ENCODE measurements at places on chromosomes 1 and 21.

GRCh38 chr1:239587066-239587465 lies 200.7 kb downstream of the CHRM3 start:
- DNase-seq = peak; percentile 7

DNA sequence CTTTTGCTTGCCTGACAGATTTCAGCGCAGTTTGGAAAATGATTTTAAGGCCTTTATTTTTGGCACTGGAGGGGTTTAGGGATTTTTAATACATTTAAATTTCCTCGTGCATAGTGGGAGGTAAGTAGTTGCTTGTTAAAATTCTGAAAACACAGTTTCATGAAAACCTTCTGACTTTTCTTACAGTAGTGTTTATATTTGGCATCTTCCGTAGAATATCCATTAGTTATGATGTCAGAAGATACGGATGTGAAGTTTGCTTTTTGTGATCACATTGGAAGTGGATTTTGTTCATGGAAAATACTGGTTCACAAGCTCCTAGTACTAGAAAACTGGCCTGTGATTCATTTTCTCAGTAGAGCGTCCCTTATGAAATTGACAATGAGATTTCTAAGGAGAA lies 1.3 kb downstream of the RABGAP1L start:
- no peak for DNase-seq

DNA sequence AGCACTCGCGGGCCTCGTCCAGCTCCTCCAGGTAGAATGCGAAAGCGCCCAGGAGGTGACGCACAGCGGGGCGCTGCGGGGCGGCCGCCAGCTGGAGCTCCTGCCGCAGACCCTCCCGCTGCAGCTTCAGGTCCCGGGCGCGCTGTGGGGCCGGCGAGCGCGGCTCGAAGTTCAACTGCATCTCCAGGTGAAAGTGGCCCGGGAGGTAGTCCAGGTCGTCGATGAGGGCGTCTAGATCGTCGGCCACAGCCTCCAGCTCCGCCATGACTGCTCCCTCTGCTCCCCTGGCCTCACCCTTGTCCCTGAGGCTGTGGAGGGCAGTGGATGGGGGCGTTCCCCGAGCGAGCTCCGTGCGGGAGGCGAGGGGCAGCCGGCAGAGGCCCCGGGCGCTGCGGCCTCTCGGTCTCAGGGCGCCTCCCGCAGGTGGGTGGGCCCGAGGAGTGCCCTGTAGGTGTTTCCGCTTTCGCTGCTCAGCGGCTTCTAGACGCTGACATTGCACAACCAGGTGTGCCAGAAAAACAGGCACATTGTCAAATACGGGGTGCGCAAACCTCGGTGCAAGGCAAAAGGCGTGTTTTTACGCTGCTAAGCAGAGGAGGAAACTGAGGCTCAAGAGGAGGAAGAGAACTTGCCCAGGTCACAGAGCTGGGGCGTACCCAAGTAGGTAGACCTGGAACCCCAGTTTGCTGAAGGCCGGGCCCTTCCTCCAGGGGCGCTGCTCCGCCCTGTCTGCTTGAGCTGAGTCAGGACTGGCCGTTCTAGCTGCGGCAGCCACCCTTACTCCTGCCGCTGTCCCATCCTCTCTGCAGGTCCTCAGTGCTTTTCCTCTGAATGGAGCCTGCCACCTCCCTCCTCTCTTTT lies at the start of gene TTC22:
TSS of gene TTC22 (minus strand) at position 425 of the 861 bp plus-strand sequence. CDS start at position 265, 160 bp downstream.
- DNase-seq = no peak

GRCh38 chr1:234114648-234115307 lies 210.3 kb downstream of the SLC35F3 start:
- DNase-seq = peak; percentile 54

DNA sequence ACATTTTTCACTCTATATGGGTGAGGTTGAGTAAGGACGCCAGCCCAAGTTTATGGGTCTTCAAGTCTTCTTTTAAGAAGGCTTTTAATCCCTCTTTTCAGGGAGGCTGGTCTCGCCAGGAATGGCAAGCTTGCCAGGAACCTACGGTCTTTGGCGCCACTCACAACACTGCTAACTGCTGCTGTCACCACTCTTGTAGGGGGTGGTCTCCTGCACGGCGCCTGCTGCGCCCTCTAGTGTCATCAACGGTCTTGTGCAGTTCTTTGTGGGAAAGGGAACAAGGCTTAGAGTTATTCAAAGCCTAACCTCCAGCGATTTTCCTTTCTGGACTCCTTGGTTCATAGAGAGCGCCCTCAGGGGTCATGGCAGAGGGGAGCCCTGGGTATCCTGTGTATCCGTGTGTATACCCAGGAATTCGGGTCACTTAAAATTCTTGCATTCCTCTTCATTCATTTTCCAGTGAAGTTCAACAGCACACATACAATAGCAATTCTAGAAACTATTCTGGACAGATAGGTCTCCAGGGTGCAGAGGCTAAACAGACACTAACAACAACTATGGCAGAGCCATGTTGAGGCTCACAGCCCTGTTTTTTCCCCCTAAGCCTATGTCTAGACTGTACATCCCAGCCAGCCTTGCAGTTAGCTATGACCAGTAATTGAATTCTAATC lies 392.8 kb upstream of the CAMK1G start:
- DNase-seq = peak; percentile 51

DNA sequence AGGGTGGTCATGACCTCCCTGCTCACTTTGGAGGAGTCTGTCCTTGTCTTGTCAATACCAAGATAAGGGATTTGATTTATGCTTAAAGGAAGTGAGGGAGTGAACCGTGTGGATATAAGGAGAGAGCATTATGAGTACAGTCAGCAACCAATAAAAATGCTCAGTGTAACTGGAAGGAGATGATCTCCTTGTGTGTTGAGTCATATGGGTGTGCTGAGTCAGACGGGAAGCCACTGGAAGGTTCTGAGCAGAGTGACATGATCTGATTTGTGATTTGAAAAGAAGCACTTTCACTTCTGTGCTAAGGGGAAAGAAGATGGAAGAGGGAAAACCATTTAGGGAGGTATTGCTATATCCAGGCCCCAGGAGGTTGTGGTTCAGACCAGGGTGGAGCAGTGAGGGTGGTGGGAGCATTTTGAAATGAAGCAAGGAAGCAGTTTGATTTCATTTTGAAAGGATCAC lies 2.5 kb upstream of the BCL10 start:
- no peak for DNase-seq

DNA sequence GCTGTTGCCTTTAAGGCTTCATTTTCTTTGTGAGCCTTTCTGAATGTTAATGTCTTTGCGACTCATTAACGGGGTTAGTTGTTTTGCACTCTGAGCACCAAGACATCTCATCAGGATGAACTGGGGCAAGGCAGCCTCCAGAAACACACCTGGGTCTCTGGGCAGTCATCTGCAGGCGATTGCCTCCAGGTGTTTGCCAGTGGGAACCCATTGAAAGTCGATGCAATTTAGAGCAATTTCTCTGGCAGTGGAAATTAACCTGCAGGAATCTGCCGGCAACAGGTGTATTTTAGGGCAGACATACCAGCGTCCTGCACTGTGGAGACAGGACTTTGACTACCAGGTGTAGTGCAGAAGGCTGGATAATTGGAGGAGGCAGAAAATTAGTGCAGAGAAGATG lies 661.0 kb upstream of the PTBP2 start:
- DNase-seq = no peak

DNA sequence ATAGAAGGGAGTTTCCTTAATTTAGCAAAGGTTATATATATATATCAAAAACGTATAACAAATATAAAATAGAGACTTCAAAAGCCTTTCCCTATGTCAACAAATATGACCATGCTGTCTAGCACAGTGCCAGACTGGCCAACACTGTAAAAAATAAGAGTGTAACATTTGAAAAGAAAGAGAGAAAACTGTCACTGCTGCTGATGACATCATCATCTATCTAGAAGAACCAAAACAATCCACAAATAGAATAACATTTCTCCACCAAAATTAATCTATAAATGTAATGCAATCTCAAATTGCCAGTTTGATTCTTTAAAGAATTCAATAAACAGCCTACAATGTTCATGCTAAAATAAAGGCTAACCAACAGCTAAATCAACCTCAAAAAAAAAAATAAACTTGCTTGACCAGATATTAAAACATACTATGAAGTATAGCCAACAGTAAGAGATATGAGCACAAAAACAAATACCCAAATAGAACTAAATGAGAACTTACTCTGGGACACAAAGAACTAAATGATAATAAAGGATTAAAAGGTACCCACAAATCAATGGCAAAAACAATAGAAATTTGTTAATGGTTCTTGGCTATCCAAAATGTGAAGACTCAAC lies 50.2 kb downstream of the ENAH start:
- DNase-seq = no peak

DNA sequence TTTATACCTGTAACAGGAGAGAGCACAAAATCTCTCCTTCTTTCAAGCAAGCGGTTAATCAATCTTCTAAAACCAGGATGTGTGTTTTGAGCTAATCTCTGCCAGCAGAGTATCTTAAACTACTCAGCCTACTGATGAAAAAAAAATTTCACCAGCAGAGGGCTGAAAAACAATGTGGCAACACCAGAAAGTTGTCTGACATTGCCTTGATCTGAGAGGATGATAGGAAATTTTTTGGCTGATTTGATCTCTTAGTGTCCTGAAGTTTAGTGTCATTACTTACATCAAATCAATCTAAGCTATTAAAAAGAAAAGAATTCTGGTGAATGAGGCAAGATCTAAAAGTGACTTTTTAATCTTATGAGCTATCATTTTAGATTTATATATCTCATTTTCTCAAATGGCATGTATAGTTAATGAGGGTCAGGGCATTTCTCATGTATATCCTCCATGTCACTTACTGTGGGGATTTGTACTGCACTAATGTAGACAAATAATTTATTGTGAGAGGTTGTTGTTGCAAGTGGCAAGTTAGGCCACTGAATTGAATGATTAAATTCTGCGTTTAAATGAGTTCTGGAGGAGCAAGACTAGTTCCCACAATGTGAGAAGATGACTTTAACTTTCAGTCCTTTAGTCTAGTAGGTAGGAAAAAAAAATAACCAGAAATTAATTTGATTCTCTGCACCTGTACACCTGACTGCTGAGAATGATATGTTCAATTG lies 10.9 kb downstream of the ADAMTS1 start:
- DNase-seq = no peak

- no peak for DNase-seq
These were observed 181.6 kb downstream of the FCRL5 start for GRCh38 chr1:157370698-157371097.

GRCh38 chr1:58094221-58094620 lies 452.3 kb downstream of the OMA1 start:
- no peak for DNase-seq

- no peak for DNase-seq
These were observed 5.6 kb downstream of the FCMR start for GRCh38 chr1:206916000-206916709.

DNA sequence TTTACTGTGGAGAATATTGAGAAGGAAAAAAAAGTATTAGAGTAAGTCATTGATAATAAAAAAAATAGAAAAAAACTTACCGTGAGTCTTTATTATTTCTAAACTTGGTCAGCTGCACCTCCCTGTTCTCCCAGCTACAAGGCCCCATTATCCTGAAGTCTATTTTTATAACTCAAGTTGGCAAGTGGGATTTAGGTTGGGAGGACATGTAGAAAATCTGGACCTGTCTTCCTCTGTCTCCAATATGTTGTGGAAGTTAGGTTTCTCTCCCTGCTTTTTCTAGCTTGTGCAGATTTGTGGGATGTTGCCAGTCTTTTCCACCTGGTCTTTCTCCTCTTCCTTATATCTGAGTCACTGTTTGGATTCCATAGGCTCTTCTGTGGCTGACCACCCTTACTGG lies 361.4 kb downstream of the HLX start:
- no peak for DNase-seq

DNA sequence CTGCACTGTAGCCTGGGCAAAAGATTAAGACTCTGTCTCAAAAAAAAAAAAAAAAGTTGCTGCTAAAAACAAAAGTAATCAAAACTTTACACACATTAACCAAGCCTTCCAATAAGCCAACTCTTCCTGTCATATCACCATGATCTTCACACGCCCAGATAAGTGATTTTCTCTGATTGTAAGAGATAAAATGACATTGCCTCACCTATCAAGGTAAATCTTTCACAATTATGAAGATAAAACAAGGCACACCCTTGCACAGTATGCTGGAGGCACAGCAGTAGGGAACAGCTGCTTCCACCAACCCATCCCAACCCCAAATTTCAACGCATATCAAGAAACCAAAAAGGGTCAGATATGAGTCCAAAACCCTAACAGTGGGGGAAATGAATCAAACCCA lies 8.8 kb upstream of the TIAM1 start:
- no peak for DNase-seq

GRCh38 chr1:25135909-25136308 lies 96.4 kb downstream of the SYF2 start:
- DNase-seq = no peak

- no peak for DNase-seq
These were observed 17.5 kb downstream of the CCT3 start for GRCh38 chr1:156320560-156320959.

- peak; percentile 42 for DNase-seq
These were observed 5.5 kb downstream of the EFNA3 start for GRCh38 chr1:155083865-155084721.

GRCh38 chr1:16145030-16145661 lies 10.7 kb downstream of the EPHA2 start:
- no peak for DNase-seq

DNA sequence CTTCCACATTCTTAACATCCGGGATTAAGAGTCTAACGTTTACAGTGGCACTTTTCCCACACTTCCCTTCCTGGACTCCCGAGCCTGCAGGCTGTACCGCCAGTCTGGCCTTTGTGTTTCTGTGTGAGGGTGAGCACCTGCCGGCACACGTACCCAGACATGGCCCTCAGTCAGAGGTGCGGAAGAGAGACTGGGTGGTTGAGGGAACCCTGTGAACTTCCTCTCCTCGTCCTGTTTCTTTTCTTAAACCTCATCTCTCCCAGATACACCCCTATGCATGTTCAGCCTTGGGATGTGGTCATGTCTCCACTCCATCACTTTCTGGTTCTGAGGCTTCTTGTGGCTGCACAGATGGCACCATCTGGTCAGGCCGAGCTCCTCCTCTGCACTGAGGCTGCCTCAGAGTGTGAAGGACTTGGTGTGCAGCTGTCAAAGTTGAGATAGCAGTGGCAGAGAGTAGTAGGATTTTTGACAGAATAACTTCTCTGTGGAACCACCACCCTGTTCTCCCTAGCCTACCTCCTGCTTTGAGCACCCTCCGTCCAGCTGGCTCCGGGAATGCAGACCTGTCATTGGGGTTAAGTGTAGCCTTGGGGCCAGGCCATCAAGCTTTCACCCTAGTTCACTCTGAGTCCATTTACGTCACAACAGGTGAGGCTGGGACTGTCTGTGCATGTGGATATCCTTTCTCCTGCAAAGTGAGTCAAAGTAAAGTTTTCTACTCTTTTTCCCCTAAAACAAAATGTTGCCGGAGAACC lies 31.4 kb downstream of the VASH2 start:
- DNase-seq = peak; percentile 19

GRCh38 chr21:41749286-41749685 lies 17.6 kb downstream of the RIPK4 start:
- DNase-seq = no peak

DNA sequence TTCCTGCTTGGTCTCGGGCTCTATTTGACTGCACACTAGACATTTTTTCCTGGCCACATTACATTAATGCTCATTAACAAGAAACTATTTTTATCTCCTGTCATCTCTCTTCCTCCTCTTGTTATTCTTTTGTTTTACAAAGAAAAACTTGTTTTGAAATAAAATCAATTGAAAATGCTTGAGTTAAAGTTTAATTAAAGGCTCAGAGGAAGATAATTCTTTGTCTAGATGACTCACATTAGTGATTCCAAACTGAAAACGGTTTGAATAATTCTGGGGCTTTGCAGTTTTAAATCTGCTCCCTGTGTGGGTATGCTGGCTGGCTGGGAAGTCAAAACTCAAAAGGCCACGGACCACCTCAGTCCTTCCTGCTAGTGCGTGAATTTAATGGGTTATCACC lies 29.6 kb downstream of the RGS5 start:
- DNase-seq = no peak

Measured in DND-41 (cell line).